NCI-H1092 treated with DMSO at 0.1 percent for 48 hours (cell line): ENCODE measurements at places on chromosomes 7 and 10.

DNA sequence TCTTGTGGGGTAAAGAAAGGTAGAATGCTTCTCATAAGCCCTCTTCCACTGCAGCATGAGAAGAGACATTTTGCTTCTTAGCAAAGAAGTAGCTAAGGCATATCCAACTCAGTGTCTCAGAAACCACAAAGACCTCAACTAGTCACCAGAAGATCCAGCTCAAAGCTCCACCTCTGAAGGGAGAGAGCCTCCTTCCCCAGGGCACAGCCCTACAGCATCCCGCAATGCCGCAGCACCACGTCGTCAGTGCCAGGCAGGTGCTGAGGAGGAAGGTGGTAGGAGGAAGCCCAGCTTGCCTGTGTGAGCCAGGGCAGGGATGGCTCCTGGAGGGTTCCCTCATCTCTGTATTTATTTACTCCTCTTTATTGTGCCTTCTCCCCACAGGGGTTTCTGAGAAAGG lies 385.6 kb upstream of the NPVF start:
- no peak for DNase-seq

GRCh38 chr7:33061282-33061937 lies 1.2 kb downstream of the NT5C3A start:
- DNase-seq = peak; percentile 38

DNA sequence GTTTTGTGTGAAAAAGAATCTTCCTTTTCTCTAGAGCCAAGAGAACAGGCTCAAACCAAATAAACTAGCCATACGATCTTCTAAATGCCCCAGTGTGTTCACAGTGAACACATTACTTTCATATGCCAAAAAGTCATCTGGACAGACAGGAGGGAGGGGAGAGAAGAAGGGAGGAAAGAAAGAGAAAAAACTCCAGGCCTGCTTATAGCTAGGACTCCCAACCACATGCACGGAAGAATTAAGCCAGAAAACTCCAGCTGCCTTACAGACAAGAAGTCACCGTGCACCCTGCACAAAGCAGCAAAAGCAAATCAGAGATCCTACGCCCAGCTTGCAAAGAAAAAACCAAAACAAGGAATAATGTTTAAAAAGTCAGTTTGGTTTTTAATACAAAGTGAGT lies 34.3 kb downstream of the SNX8 start:
- DNase-seq = no peak

- DNase-seq = peak; percentile 98
Observed at GRCh38 chr7:28572321-28573058, 160.2 kb downstream of the CREB5 start.

GRCh38 chr10:83425306-83425705 lies 714.0 kb upstream of the GHITM start:
- no peak for DNase-seq

DNA sequence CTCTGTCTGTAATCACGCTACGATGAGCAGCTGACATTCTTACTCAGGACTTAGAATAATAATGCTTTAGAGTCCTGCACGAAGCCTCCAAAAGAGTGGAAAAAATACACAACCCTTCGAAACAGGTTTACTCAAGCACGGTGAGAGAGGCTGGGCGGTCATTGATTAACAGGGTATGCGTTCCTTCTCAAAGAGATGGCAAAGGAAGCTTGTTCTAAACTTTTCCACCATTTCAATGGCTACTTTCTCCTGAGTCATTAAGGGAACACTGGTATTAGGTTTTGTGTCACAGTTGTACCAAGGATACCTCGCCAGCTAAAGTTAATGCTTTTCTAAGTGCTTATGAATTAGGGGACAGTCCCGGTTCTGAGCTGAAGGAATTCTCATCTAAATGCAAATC lies 141.9 kb upstream of the RHEB start:
- DNase-seq = no peak

GRCh38 chr10:14658331-14659127 lies 116.2 kb downstream of the FAM107B start:
- DNase-seq = no peak

- no peak for DNase-seq
Observed at GRCh38 chr10:44261296-44261695, 123.6 kb downstream of the CXCL12 start.

- DNase-seq = no peak
Observed at GRCh38 chr7:99562832-99563231, 4.4 kb downstream of the ZNF655 start.

GRCh38 chr7:545470-545869 lies 25.8 kb upstream of the PDGFA start:
- no peak for DNase-seq

GRCh38 chr7:158706273-158706704 lies 1.7 kb upstream of the NCAPG2 start:
- no peak for DNase-seq

DNA sequence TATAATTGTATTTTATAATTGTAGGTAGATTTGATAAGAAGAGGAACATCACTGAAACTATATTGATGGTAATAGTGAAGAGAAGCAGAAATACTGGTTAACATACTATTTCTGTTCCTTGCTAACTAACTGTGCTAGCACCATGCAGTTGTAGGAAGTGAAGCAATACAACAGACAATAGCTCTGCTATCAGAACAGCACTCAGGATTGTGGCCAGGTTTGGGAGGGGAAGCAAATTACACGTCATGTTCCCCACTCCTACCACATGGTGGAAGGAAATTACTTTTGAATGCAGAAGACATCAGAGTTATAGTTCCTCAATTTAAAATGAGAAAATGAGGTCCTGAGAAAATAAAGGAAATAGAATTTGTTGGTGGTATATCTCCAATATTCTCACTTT lies 151.1 kb downstream of the DGKB start:
- no peak for DNase-seq

DNA sequence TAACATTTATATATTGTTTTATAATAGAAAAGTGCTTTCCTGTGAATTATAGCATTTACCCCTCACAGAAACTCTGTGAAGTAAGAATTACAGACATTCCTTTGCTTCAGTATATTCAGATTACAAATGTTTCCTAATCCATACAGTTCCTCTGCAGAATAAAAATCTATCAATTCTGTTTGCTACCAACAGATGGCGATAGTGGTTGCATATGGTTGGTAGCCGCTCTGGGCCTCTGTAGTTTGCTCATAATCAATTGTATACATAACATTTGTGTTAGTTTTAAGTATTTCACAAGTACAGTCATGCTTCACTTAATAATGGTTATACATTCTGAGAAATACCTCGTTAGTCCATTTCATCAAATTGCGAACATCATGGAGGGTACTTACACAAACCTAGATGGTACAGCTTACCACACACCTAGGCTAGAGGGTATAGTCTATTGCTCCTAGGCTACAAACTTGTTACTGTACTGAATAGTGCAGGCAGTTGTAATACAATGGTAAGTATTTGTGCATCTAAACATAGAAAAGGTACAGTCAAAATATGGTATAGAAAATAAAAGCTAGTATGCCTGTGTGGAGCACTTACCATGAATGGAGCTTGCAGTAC lies 94.4 kb upstream of the STEAP4 start:
- peak; percentile 43 for DNase-seq

DNA sequence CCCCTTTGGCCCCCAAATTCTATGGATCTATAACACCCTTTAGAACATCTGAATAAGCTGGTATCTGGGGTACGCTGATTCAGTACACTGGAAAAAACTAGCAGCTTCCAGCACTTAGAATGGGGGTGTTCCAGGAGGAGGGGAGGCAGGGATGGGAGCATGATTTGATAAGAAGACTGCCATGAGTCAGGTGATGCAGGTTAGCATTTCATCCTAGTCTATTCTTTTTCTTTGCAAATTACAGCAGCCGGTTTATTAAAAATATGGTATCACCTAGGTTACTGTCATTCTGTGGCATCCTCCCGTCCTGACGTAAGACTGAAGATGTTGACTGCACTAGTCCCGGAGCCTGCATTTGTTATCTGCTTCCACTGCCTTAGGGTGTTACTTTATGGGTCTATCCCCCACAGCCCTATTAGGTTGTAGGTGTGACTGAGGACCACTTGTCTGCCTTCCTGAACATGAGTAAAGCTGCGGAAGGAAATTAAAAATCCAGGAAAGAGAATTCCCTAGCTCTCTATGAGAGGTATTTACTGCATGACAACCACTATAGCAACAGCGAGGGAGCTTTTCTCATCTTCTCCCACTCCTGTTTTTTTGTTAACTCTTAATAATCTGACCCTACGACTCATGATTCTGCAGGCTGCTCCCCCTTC lies 1.9 kb downstream of the HTR5A start:
- no peak for DNase-seq

DNA sequence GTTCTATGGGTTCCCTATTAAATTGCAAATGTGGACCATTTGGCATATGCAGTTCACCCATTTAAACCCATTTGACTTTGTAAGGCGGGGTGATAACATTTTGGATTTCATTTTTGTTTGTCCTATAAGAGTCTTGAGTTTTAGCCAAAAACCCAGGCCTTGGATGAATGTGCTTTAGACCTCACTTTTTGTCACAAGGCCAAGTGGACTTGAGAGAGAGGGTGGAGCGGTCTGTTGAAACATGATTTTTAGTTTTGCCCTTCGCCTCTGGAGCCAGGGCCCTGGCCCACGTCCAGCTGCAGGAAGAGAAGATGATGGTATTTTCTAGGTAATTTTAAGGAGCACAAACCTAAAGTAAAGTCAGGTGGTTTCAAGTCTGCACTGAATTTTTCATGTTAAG lies 260.1 kb downstream of the SLC25A13 start:
- DNase-seq = peak; percentile 85

GRCh38 chr10:67609996-67610793 lies 85.8 kb downstream of the CTNNA3 start:
- DNase-seq = no peak

DNA sequence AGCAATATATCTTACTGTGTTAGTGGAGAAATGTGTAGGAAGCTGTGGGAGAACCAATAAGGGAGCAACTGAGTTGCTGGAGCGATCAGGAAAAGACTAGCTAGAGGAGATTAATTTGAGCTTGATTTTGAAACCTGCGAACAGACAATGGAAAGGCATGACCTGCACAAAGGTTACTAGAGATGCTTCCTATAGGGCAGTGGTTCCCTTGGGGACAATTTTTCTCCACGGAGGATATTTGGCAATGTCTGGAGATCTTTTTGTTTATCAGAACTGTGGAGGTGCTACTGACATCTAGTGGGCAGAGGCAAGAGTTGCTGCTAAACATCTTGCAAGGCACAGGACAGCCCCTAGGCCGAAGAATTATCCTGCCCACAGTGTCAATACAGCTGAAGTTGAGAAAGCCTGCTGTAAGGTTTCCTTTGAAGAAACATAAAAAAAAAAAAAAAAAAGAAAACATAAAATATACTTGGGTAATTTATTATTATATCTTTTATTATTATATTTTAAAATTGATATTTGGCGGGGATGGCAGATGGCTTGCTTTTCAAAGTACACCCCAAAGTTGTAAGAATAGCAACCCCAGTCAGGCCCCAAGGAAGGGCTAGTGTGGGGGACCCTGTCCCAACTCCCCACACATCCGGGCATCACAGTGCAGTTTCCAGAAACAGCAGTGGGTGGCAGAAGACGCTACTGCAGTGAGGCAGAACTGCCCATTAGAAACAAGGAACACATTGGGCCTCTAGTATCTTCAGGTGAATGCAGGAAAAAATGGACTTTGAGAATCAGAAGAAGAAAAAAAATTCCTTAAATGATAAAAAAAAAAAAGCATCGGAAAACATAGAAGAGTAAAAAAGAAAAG lies 481.6 kb downstream of the SH2D4B start:
- DNase-seq = peak; percentile 0

GRCh38 chr10:24643679-24644209 lies 79.9 kb downstream of the ARHGAP21 start:
- no peak for DNase-seq

DNA sequence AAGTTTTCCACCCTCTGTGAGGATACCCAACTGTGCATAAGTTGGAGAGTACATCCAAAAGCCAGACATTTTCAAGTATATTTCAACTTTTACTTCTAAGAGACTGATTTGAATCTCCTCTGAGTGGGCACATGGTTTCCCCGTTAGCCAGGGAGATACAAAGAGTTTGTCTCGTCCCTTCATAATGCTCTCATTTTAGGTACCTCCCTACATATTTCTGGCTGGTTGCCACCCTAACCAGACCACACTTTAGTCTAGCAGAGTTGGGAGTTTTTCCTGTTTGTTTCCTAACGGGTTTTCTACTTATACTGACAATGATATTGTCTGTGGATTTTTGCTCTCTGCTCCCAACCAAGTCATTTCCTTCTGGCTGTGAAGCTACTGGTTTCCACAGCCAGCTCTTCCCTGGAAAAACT lies 180.3 kb downstream of the CCDC71L start:
- DNase-seq = no peak

DNA sequence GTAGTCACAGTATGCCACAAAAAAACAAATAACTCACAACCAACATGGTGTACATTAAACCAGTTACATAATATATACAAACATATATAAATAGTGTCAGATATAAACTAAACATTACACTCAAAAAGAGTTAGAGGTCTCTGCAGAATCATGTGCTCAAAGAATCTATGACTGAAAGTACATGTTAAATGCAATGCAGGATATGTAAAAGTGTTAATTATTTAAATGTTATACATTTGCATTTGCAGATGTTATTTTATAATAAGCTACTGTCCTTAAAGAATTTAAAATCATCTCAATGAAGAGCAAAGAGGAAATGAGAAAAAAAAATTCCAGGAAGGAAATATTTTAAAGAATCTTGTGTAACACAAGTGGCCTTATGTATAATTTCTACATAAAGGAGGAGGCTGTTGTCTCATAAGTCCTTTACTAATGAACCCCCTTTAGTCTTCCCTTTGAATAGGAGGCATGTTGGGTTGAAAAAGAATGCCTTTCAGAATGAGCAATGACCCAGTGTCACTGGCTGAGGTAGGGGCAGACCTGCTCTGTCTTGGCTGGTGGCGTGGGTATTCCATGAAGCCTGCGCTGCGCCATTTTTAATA lies 148.9 kb downstream of the ITGA8 start:
- DNase-seq = no peak

- no peak for DNase-seq
Observed at GRCh38 chr7:22447008-22447407, 53.0 kb downstream of the STEAP1B start.

DNA sequence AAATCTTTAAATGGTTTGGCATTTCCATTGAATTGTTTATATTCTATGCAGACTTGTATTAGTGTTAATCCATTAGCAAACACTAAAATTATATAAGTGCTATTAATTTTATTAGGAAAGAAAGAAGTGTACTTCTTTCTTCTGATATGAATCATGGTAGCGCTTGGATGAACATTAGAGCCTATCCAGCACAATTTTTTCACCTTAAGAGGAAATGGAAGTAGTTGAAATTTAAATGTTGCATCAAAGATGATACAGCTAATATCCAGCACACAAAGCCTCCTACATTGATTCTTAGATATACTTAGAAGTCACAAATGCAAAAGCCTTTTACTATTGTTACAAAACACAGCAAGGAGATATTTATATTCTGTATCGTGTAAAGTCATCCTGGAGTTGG lies 174.5 kb downstream of the AHR start:
- DNase-seq = no peak

GRCh38 chr7:48244864-48245271 lies 73.6 kb downstream of the ABCA13 start:
- no peak for DNase-seq
